ENCODE measurements at places on chromosomes 12 and 14.
A peak's percentile ranks its signal among the peaks of the same experiment; 100 is the strongest.

- DNase-seq = no peak
Observed at GRCh38 chr12:50387972-50388478, 8.4 kb downstream of the FAM186A start.

DNA sequence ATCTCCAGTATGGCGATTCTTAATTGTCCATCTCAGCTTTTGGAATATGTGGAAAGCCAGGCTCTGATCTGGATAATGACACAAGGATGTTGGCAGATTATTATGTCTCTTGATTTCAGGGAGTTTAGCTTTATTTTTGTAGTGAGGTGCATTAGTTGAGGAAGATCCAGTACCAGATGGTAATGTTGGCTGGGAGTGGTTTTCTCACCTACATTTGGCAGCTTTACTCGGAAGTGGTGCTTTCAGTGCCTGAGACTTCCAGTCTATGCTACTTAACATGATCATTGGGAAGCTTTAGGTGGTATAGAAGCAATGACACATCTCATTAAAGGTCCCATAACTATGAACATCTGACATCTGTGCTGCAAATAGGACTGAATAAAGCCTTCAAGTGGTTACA is 7.5 kb downstream of the SLC15A5 start:
- no peak for DNase-seq

GRCh38 chr12:503111-503761 is 43.5 kb downstream of the B4GALNT3 start:
- DNase-seq = no peak

GRCh38 chr12:79407671-79408622 is 282.8 kb downstream of the PAWR start:
- peak; percentile 41 for DNase-seq

- no peak for DNase-seq
Observed at GRCh38 chr14:82146846-82147245, 613.2 kb upstream of the SEL1L start.

DNA sequence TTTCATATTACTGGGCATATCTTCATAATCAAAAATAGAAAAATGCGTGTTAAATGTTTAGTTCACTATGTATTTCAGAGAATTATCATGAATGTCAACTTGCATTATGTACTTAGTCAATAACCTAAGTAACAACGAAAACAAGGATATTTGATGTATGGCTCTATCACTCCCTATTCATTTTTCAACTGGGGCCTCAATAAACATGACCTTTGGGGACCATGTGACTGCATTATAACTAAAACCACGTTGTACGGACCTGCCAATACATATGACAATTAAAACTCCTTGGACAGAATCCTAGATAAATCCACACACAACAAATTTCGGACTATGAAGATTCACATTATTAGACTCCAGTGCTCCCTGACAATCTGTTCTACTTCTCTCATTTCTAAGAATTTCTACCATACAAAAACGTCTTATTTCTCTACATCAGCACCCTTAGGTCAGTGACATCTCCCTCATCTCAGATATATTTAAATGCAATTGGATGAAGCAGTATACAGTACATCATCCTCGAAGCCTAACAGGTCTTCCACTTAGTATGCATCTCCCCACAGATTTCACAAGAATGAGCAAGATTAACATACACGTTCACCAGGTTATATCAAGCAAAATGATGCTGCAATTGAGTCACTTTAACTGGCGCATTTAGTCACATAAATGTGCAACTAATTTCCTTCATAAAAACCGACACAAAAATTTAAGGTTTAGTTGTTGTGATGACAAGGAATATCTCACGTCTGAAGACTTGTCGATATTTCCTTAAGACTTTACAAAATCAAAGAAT is 1.5 kb downstream of the UBE2N start:
- no peak for DNase-seq

DNA sequence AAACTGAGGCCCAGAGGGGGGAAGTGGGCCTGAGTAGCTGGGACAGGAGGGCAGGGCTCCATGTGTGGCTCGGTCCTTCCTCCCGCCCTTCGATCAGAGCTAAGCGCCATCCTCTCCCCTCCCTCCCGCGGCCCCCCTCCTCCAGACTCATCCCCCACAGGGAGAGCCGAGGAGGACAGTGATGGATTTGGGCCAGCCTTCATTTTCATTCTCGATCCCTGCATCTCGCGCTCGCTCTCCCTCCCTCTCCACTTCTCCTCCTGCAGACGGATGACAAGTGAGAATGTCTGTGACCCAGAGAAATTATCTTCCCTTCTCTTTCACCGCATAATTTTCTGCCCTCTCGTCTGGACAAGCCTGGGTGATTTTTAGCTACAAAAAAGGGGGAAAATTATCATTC is 183.3 kb downstream of the RBM19 start:
- no peak for DNase-seq

DNA sequence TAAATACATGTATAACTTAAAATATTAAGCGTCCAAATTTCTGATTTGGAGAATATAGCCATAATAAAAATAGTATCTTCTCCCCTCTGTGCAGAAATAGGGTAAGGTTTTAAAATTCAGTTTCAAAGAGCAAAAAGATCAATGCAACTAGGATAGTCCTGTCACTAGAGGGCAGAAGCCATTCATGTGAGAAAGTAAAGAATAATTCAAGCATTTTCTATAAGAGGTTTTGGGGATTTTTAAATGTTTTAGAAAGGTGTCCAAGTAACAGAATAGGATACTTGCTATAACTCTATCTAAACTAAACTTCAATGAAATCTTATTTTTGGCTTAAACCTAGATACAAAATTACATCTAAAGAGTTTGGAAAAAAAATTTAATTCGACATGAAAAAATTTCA is 50.3 kb downstream of the ADAMTS20 start:
- DNase-seq = no peak

- peak; percentile 33 for DNase-seq
Observed at GRCh38 chr12:100656856-100657255, 83.4 kb downstream of the GAS2L3 start.

GRCh38 chr12:124759841-124760503 is 103.7 kb downstream of the SCARB1 start:
- DNase-seq = no peak

- no peak for DNase-seq
Observed at GRCh38 chr14:26841920-26842741, 244.3 kb upstream of the NOVA1 start.

DNA sequence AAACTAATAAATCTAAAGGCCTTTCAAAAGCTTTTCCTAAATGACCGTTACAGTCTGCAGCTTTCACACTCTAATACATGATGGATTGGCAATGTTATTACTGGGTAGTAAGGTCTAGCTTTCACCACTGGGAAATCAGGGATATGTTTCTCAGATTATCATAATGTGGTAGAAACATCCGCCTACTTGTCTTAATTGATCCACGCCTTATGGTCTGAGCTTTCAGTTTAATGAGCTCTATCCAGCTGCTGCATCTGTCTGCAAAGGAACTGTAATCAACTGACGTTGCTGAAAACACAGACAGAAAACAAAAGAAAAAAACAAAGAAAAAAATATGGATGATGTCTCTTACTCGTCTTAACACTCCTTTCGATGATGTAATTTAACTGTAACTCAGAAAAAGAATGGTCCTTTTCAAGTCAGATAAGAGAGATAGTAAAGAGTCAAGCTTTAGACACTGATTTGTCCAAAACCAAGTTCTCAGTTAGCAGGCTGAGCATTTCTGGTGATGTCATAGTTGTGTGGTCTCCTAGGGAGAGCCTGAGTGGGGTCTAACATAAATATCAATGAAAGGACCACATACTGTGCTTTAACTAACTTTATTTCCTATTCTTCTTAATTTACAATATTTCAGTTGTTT is 85.9 kb downstream of the C2CD5 start:
- no peak for DNase-seq

All from neuronal stem cell (in vitro differentiated cells).